Stimulated activated CD4-positive, alpha-beta T cell treated with anti-CD3 and anti-CD28 coated beads, Interleukin-4, amount 100 ng/mL, for 4 hours (primary cell): ENCODE measurements at places on chromosomes 4 and X.

DNA sequence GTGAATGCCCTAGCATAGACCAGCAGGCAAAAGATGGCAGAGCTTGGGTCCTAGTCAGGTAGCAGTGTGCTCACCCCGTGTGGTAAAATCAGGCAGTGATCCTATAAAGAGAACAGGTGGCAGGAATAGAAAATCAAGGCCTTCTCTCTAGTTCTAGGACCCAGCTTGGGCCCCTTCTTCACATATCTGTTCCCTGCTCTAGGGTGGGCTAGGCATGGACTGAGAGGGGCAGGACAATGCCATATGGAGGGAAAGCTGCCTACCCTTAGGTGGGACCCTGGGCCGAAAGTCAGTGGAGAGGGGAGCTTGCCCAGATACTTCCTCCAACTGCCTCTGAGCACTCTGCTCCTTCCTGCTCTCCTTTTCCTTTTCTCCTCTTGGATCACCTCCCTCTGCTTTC is 117.4 kb upstream of the NALF2 start:
- no peak for DNase-seq

DNA sequence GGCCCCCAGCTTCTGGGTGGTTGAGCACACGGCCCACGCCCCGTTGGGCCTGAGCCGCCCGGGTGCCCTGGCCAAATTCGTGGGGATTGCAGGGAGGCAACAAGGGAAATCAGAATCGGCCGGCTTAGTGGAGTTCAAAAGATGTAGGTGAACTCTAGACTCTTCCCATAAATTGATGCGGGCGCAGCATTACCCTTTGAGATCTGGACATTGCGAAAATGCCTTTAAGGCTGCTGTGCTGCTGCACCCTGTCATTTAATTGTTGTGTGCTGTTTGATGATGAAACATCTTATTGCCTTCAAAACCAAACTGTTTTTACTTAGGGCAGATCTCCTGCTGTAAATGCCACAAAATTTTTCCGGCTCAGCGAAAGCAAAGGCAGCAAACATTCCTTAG is 409 bp upstream of the MPP1 start:
- DNase-seq: no peak

DNA sequence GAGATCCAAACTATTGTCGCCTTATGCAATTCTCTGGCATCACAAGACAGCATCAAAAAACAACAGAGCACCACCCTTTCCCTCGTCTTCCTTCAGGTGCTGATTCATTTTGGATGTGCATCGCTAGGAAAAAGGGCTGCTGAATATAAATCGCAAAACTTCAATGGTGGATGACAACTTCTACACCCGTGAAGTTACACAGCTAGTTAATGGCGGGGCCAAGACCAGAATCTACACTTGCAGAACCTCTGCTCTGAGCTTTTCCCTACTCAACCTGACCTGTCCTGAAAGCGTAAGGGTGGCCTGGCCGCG is 674 bp downstream of the GNPDA2 start:
- DNase-seq: no peak

DNA sequence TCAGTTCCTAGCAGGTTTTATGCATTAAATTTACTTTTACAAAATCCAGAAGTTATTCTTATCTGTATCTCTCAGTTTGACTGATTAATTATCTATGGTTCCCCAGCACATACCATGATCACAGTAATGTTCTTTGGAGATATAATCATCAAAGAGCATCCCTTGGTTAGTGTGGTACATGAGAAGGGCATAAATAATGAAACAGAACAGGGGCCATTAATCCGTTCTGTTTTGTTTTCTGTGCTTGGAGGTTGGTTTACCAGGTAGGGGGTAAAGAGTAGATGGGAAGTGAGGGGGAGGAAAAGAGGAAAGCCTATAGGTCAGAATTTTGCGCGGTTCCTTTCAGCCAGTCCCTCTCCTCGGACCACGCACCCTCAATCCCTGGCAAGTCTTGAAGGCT is 718.7 kb upstream of the TENM3 start:
- DNase-seq: no peak

GRCh38 chrX:11764602-11765067 is 6.6 kb downstream of the MSL3 start:
- DNase-seq: no peak

DNA sequence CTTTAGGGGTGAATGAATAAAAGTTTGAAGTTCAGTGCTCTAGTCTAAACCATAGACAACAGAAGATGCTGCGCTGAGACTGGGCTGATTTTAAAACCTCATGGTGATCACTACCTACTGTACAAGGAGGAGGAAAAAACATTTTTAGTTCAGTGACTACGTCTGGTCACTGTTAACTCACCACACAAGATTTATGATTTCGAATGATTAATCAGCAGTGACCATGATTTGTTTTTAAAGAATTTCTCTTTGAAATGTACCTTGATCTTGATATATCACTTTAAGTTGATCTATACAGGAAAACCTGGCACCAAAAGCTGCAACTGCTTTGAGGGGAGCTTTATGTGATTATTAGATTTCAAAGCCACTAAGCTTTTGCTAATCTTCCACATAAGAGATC is 286.3 kb downstream of the PDGFC start:
- DNase-seq: no peak

DNA sequence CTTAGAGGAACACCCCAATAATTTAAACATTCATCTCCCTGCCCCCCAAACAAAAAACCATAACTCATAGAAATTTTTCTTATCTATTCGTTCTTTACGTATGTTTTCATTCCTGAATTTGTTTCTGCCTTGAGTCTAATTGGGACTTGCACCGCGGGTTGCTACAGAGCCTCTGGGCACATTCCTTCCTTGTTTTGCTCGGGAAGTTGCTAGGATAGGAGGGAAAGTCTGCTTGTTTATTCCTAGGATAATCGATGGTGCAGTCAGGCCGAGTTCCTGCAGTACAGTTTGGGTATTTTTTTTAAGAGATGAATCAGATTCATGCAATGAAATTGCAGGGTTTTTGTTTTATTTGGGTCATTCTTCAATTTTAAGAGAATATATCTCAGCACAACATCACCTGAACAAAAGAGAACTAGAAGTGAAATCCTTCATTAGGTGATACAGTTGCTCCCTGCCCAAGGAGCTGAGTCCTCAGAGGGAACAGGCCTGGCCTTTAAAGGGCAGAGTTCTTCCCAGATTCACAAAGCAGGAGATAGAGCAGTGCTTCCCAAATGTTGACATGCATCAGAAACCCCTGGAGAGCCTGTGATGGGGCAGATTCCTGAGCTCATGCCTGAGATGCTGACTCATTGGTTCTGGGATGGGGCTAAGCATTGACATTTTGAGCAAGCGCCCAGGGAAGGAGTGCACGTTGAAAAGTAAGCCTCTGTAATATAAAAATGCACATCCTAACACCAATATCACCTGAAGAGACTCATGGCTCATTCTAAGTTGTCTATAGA is 114.9 kb upstream of the FAM9B start:
- no peak for DNase-seq

DNA sequence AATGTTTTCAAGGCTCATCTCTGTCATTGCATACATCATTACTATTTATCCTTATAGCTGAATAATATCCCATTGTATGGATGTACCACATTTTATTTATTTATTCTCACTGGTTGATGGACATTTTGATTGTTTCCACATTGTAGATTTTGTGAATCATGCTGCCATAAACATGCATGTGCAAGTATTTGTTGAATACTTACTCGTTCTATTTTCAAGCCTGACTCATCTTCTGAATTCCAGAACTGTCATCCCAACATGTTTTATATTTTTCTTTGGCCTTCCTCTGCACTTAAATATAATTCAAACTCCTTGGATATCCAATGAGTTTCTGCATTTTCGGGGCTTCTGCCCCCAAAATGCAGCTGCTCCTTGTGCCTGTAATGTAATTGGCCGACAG is 77.6 kb downstream of the MXRA5 start:
- no peak for DNase-seq

- DNase-seq: no peak
Measured at GRCh38 chr4:77800483-77801259, 18.5 kb downstream of the CNOT6L start.

- DNase-seq: no peak
Measured at GRCh38 chr4:113837397-113837796, 75.9 kb upstream of the CAMK2D start.

DNA sequence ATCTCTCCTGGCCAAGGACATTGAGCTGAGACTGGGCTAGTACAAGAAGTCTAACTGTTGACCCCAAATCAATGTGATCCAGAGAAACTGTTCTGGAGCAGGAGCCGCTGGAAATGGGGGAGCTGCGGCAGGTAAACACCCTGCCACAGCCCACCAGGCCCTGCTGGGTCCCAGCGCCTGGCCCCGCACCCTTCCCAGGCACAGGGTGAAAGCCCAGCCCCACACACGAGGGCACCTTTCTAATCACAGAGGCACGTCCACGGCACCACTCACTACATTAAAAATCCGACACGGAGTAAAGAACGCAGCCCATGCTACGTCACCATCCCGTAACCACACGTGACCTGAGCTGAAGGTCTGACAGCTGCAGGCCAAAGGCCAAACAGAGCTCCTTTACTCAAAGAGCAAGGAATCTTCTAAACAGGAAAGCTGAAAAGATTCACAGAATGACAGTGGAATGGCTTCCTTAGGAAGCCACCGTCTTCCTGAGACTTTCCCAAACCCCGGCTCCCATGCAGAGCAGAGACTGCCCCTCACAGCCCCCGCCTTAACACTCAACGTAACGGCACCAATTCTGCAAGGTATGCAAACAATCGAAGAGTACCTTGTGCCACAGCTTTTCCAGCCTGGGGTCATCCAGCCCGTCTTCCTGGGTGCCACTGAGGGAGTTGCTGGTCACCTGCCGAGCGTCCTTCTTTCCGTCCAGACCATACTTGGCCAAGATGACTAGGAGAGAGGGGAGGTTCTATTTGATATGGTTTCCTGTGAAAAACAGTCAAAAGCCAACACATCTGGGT is 12.6 kb downstream of the LRPAP1 start:
- DNase-seq: no peak

DNA sequence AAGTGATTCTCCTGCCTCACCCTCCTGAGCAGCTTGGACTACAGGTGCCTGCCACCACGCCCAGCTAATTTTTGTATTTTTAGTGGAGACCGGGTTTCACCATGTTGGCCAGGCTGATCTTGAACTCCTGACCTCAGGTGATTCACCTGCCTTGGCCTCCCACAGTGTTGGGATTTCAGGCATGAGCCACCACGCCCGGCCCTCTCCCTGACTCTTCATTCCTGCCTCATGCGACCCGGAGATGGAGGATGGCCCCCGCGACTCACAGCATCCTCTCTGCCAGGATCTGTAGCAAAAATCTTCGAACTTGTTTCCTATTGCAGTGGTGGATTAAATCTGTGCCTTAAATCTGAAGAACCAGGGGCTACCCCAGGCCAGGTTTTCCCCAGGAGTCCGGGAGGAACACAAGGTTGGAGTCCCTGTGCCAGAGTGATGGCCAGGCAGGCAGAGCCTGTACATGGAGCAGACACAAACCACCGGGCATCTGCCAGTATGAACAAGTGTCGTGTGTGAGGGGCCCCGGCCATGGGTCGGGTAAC is 11.5 kb downstream of the CPLX1 start:
- DNase-seq: no peak

DNA sequence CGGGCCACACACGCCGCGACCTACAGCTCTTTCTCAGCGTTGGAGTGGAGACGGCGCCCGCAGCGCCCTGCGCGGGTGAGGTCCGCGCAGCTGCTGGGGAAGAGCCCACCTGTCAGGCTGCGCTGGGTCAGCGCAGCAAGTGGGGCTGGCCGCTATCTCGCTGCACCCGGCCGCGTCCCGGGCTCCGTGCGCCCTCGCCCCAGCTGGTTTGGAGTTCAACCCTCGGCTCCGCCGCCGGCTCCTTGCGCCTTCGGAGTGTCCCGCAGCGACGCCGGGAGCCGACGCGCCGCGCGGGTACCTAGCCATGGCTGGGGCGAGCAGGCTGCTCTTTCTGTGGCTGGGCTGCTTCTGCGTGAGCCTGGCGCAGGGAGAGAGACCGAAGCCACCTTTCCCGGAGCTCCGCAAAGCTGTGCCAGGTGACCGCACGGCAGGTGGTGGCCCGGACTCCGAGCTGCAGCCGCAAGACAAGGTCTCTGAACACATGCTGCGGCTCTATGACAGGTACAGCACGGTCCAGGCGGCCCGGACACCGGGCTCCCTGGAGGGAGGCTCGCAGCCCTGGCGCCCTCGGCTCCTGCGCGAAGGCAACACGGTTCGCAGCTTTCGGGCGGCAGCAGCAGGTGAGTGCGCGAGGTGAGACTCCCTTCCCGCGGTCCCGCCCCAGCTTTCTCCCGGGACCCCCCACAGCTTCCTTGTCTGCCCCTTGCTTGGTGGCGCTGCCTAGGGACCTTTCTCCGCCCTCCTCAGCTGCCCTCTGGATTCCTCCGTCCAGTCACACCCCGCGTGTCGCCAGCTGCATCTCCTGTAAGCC is 678 bp downstream of the BMP3 start:
- no peak for DNase-seq

GRCh38 chr4:111556851-111557250 is 588.4 kb upstream of the FAM241A start:
- DNase-seq: no peak

DNA sequence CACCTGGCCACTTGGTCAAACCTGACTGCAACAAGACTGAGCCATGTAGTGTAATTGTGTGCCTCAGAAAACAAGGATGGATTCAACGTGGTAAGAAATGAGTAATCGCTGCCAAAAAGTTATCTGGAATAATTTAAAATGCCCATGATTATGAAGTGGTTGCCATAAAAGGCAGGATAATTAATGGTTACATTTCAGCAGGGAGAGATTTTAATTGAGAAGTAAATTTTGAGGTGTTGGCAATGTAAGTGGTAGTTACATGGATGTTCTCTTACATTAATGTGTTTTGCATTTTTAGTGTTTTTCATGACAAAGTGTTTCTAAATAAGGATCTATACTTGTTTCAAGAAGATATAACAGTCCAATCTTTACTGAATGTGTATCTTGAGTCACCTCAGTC is 15.7 kb downstream of the HAUS3 start:
- no peak for DNase-seq

DNA sequence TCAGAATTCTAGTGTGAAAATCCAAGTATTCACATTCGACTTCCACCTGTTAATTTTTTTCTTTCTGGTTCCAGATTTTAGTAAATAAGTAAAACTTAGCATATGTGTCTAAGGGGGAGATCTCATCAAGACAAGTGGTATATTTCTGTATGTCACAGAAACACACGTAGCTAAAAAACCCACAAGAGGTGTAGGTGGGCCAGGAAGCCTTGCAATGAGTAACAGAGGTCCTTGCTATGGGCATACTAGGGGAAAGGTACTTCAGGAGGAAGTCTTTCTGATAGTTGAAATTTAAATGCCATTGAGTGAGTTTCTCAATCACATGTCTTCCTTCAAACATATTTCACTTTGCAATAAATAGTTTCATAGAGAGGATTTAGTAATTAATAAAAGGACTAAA is 315.8 kb downstream of the MID1IP1 start:
- no peak for DNase-seq

DNA sequence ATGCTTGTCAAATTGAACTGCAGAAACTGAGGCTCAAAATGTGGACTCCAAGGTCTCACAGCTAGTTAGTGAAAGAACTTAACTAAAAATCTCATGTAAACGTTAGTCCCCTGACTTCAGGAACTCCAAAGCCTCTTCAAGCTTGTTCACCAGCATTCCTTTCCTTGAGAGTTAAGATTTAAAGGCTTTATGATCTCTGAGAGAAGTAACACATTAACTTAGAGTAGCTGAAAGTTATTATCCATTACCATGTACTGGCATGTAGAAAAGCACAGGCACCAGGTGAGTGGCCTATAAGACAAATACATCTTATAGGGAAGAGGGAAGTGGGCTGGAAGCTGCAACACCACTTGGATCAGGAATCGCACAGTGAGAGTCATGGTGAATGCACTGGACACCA is 15.3 kb downstream of the PARM1 start:
- DNase-seq: no peak
